ENCODE measurements at places on chromosomes 3 and 15.

DNA sequence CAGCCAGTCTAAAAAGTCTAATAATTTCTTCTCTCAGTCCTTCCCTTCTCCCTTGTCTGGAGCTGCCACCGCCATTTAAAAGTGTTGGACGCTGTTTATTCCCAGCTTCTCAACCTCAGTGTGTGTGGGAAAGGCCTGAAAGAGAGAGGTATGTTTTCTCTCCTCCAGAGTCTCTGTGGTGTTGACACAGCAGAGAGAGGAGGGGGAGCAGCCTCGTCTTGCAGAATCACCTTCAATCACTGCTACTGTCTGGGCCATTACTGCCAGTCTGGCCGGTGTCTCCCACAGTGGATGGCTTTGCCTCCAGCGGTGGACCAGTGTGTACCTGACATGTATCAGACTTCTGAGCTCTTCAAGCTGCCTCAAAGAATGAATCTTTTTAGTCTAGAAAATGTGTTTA lies 101.4 kb upstream of the TRIM42 start:
- DNase-seq, result no peak

DNA sequence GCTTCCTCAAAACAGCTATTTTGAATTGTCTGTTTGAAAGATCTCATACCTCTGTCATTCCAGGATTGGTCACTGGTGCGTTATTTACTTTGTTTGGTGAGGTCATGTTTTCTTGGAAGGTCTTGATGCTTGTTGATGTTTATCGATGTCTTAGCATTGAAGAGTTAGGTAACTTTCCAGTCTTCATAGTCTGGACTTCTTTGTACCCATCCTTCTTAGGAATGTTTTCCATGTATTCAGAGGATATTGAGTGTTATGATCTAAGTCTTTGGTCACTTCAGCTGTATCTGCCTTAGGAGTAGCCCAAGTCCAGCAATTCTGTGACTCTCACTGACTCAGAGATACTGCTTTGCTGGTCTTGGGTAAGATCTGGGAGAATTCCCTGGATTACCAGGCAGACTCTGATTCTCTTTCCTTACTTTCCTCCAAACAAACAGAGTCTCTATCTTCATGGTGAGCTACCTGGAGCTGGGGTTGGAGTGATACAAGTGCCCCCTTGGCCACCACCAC lies 398.6 kb downstream of the ZIC4 start:
- no peak for DNase-seq

DNA sequence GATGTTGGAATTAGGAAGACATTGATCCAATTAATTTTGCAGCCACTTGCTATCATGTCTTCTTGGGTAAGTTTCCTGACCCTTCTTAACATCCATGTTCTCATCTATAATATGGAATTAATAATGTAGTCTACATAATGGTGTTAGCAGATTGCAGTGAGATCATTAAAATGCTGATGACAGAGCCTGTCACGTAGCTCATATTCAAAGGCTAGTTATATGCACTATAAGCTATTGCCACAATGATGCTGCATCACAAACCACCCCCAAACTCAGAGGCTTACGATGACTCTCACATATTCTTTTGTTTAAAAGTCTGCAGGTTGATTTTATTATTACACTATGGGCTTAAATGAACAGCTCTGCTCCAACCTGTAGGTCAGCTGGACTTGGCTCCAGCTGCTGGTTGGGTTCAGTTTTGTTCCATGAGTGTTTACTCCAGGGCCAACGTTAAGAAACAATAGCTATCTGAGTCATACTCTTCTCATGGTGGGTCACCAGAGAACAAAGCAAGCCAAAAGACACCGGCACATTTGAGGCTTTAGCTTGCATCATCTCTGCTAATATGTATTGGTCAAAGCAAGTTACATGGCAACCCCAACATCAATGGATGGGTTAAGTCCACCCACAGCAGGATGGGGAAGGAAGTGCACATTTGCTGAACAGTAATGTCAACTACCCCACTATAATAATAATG lies 250.0 kb upstream of the SLCO3A1 start:
- no peak for DNase-seq

GRCh38 chr3:42375121-42375800 lies 35.1 kb downstream of the LYZL4 start:
- DNase-seq, result no peak

GRCh38 chr3:108271626-108272025 lies 24.7 kb upstream of the HHLA2 start:
- DNase-seq, result no peak

GRCh38 chr3:127216415-127217261 lies 23.7 kb downstream of the PRR23E start:
- DNase-seq, result no peak

DNA sequence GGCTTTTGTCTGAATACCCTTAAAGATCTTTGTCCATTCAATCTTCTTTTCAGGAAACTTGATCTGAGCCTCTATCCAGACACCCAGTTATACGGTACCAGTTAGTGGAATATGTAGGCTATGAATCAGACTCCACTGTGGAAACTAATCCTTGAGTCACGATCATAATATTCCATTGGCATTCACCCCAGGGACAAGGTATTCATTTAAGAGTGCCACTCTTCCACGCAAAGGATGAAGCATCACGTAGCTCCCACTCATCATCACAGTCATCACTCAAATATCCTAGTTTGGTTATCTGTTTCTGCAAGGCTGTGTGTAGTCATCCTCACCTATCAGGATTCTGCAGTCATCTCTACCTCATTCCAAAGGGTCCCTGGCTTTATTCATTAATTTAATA lies 85.6 kb downstream of the NEDD4 start:
- DNase-seq, result no peak

- peak; percentile 85 for DNase-seq
Observed at GRCh38 chr3:141940194-141940776, 63.8 kb downstream of the ATP1B3 start.

GRCh38 chr3:46104706-46105105 lies 77.4 kb upstream of the XCR1 start:
- no peak for DNase-seq

DNA sequence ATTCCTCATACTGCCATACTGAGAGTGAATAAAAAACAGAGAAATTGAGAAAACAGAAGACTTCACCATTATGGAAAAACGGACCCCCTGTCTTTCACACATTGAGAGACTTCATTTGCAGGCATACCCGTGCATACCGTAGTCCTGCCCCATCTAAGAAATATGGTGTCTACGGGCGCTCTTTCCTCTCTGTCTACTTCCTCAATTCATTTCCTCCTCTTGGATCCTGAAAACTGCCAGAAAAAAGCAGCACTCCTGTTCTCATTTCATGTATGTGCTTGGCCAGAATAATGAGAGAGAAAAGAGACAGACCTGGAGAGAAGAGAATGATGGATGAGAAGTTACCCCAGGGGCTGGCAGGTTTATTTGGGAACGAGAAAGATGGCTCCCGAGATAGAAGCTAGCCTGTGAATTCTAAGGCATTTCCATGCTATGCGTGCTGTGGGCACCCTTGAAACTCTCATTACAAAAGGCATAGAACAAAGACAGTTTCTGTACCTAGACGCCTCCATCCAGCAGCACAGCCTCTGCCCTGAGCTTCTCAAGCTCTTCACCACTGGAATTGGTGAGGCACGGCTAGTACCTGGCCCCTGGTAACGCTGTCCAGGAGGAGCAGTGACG lies 62.5 kb upstream of the EPHB3 start:
- DNase-seq, result no peak

DNA sequence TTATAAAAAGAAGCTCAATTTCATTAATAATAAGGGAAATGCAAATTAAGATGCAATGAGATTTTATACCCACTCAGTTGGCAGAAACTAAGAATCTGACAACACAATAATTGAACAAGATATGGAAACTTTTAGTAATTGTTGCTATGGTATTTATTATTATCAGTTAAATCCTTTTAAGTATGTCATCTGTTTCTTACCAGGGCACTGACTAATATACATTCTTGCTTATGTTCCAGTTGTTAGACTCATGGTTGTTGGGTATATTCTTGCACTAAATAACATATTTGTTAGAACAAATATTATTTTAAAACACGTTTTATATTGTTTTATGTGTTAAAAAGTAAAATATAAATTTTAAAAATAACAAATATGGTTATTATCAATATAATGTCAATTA lies 690.3 kb downstream of the MECOM start:
- DNase-seq, result no peak

GRCh38 chr3:13215940-13216546 lies 142.8 kb upstream of the IQSEC1 start:
- DNase-seq, result no peak

DNA sequence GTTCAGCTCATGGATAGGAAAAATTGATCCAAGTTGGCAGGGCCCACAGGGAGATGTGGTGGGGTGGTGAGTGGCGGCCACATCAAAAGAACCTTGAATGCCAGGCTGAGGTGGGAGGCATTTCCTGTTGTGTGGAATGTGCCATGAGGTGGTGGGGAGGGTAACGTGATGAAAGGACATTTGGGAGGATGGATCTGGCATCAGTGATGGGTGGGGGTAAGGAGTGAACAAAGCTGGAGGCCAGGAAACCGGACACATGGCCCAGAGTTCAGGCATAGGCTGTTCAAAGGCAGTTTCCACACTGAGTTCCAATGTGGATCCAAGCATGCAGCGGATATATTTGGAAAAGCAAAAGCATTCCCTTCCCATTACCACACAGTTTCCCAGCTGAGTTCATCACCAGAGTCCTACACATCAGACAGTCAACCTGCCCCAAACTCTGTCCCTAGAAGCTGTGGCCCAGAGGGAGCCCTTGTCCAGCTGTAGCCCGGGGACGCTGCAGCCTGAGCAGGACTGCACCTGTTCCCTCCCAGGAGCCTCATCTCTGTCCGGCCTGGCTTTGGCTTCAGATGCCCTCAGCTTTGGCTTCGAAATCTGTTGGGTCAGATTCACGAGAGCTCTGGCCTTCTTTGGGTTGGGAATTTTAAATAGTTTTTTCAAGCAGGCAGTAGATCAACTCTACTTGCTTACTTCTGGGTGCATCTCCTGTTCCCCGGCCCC lies 37.8 kb upstream of the GOLGA6B start:
- DNase-seq, result no peak

- no peak for DNase-seq
Observed at GRCh38 chr3:58271901-58272501, 34.0 kb upstream of the RPP14 start.

GRCh38 chr3:106534206-106534605 lies 665.4 kb upstream of the CBLB start:
- DNase-seq, result no peak

GRCh38 chr3:87209111-87209510 lies 18.0 kb upstream of the CHMP2B start:
- DNase-seq, result no peak

DNA sequence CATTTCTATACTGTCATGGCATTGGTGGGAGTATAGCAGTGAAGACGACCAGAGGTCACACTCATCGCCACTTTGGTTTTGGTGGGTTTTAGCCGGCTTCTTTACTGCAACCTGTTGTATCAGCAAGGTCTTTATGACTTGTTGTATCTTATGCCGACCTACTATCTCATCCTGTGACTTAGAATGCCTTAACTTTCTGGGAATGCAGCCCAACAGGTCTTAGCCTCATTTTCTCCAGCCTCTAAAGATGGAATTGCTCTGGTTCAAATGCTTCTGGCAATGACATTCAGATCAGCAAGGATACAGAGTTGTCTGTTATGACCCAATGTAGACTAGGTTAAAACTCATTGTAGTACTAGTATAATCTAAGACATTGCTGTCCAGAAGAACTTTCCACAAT lies 54.9 kb upstream of the LRTM1 start:
- no peak for DNase-seq

DNA sequence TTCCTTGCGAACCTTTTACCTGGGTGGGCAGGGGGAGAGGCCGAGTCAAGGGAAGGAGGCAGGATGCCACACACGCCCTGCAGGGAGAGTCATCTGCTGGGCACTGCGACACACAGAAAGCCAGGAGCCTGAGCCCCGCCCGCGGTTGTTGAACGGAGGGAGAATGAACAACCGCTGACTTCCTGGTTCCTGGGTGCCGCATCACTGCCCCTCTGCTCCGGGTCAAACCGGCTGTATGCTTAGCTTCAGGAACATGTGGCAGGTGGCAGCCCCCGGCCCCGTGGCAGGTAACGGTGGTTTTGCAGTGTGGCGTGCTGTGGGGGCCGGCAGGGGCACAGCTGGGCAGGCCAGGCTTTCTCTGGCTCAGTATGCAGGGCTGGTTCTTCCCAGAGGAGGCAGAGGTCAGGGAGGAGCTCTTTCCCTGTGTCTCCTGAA lies 33.4 kb downstream of the APBA2 start:
- peak; percentile 50 for DNase-seq

DNA sequence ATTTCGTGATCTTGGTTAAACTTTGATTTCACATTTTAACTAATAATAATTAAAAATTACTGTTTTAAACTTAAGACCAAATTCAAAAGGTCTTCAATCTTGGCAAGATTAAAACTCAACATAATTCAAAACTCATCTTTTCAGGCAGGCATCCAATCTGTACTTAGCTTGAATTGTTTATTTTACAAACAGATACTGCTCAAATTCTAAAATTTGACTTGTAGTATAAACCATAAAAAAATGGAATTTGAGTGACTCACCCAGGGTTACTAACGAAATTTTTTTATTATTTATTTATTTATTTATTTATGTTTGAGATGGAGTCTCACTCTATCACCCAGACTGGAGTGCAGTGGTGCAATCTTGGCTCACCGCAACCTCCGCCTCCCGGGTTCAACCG lies 64.4 kb downstream of the GAP43 start:
- no peak for DNase-seq

DNA sequence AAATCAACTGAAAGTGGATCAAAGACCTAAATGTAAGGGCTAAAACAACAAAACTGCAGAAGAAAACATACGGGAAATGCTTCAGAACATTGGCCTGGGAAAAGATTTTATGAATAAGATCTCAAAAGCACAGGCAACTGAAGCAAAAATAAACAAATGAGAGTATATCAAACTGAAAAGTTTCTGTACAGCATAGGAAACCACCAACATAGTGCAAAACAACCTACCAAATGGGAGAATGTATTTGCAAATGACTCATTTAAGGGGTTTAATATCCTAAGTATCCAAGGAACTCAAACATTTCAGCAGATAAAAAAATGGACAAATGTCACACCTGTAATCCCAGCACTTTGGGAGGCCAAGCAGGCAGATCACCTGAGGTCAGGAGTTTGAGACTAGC lies 489.1 kb downstream of the ROBO1 start:
- no peak for DNase-seq

DNA sequence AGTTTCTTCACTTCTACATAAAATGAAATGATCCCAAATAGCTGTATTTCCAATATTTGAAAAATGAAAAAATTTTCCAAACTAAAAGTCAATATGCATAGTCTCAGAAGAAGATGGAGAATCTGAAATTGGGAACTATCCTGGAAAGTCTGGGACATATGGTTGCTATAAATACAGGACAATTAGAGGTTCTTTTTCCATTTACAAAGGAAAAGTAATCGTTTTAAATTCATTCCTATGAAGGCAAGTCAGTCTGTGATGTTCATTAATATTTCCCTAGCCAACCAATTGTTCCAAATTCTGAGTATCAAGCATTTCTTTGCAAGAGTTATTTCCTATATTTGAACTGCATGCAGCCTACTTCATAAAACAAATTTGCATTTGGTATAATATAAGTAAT lies 102.2 kb downstream of the NEDD4 start:
- no peak for DNase-seq

Data from ureter (tissue), 1 donor.